ENCODE measurements at places on chromosomes 5 and 9.

- DNase-seq = peak; percentile 64
Measured at GRCh38 chr9:134267881-134268724, 58.2 kb upstream of the RXRA start.

DNA sequence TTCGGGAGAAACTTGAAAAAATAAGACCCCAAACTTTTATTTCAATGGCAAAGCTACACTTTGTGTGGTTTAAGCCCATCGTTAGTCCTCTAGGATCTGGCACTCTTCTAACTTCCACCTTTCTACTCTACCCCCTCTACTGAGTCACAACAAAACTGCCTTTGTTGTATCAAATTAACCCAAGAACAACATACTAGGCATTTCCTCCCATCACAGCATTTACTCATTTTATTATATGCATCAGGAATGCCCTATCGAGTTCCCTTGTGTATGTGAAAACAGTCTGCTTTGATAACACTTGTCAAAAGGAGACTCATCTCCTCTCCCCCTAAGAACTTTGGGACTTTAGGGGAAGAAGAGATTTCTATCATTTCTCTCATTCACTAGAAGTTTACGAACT, 158.9 kb upstream of the FREM1 start:
- no peak for DNase-seq

- no peak for DNase-seq
Measured at GRCh38 chr5:50824109-50824508, 157.7 kb downstream of the PARP8 start.

- no peak for DNase-seq
Measured at GRCh38 chr9:72687331-72687730, 165.9 kb downstream of the TMC1 start.

GRCh38 chr5:53100606-53101005, 9.0 kb downstream of the MOCS2 start:
- no peak for DNase-seq

DNA sequence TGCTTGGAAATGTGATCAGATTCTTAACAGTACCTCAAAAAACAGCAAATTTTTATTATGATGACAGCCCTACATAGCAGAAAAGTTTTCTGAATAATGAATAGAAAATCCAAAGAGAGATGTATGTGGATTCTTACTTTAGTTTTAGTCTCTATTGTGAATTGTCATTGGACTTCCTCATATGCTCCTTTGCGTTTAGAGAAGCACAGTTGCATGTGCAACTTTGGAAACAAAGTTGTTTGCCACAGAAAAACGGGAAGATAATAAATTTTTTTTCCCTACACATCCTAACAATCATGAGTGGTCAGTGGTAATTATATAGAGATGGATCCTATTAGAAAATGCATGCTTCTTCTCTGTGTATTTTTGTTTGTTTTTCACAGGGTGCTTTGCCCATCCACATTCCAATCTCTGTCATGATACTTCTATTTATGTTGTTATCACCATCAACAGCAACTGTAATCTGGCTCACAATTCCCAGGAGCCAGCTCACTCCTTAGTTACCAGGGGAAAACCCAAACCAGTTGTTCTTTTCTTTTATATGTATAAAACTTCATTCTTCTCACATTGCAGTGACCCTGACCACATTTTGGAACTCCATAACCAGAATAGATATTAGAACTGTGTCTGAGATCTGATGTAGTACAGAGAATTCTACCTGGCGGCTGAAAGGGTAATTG, 118.7 kb downstream of the NDUFS4 start:
- no peak for DNase-seq

GRCh38 chr9:2270565-2270964, 255.4 kb downstream of the SMARCA2 start:
- DNase-seq = no peak

GRCh38 chr9:91951944-91952520, 2.0 kb upstream of the ROR2 start:
- DNase-seq = no peak

DNA sequence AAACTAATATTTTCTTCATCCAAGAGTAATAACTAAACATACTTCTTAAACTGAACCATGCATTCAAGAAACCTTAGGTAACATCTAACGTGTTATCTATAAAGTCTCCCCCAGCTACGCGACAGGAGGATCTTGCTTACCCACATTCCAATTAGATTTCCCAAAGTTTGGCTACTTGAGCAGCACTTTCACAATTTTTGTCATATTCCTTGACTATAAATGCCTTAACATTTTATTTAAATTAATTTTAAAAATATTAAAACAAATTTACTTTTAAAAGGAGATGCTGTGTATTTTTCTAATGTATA, 25.3 kb upstream of the IFNE start:
- DNase-seq = no peak

- DNase-seq = no peak
Measured at GRCh38 chr9:87554171-87554910, 56.7 kb downstream of the DAPK1 start.

Data from left colon (tissue), 2 donors.